ENCODE measurements at places on chromosomes 3 and 15.
A peak's percentile ranks its signal among the peaks of the same experiment; 100 is the strongest.

DNA sequence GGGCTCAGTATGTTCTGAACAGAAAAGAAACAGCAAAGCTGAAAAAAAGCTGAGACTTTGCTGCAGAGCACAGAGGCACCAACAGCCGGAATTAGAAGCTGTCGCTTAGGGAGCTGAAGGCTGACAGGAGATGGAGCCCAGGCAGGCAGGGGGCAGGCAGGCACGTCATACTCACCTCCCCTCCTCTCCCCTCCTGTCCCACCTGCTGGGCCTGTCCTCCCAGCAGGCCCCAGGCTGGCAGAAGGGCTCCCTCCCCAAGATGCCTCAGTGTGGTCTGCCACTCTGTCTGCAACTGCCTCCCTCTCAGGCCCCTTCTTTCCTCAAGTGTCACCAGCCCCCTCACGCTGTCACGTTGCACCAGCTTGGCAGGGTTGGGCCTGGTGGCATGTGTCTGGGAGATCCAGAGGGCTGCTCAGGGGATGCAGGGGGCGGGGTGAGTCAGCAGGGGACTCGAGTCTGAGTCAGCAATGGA lies 3.2 kb upstream of the ANKRD63 start:
- DNase-seq = no peak

DNA sequence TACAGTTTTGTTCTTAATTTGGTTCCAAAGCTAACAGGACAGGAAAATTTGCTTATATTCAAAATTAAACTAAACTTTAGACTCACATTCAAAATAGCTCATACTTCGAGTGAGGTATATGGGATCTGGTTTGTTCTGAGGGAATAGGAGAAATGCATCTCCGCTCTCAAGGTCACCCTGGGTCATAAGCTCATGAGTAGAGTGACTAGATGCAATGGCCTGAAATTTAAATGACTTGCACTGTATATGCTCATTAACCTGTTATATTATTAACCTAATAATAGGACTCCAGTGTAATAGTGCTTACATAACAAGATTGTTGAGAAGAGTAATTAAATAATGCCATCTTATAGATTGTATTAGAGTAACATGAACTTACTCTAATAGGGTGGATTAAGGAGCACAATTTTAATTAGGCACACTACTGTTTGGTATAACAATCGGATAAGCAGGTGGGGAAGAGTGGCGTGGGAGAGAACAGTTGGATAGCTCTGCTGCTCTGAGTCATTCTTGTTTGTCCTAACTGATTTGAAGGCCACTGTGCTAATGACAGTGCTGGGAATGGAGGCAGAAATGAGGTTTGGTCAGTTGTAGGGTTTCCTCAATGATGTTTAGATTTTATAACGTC lies 5.2 kb downstream of the NKTR start:
- DNase-seq = peak; percentile 50

GRCh38 chr15:37246065-37246464 lies 145.7 kb upstream of the MEIS2 start:
- no peak for DNase-seq

- no peak for DNase-seq
These were observed 774.3 kb downstream of the TUSC7 start for GRCh38 chr3:117483839-117484238.

DNA sequence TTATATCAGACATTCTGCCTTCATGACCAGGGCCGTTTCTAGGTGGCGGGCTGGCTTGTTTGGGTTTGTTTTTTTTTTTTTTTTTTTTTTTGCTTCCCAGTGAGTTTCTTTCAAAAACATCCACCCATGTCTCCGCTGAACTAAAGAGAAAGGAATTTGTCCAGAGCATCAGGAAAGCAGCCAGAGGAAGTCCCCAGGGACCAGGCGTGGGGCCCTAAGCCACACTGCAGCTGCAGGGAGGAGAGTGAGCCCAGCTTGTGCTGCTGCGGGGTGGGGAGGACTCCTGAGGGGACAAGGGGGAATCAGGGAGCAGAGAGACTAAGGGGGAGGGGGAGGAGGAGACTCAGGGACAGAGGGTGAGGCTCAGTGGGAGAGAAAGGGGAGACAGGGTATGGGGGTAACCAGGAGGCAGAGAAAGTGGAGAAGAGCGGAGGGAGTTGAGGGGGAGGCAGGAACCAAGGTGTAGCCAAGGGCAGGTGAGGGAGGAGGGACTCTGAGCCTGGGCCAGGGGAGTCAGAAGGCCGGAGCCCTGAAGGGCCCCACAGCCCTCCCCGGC lies 49.5 kb downstream of the CYP11A1 start:
- no peak for DNase-seq

DNA sequence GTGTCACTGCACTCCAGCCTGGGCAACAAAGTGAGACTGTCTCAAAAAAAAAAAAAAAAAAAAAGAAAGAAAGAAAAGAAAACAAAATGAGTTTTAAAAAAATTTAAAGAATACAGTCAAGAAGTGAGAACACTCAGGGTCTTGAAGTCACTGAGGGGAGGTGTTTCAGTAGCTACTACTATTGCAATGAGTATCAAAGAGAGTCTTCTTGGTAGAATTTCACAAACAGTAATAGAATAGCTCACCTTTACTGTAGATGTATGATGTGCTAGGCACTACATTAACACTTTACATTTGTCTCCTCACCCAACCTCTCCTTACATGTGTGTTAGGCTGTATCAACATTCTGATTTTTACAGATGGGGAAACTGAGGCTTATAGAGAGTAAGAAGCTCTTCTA lies 43.9 kb downstream of the EOMES start:
- no peak for DNase-seq

- DNase-seq = peak; percentile 74
These were observed 181.6 kb downstream of the ABHD5 start for GRCh38 chr3:43872301-43872700.

DNA sequence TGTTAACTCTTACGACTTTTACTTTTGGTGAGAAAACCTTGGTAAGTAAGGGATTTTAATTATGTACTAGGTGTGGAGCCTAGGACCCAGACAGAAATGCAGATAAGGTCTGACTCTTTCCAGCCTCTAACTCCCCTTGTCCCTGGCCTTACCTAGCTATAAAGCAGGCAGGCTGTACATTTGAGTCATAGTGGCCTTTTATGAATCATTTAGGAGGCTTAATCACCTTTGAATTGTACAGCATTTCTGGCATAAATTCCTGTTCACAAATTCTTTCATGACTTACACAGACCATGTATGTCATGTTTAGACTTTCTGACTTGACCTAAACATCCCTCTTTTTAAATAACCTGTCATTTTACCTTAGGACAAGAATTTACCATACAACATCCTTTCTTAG lies 47.4 kb downstream of the CHCHD4 start:
- DNase-seq = peak; percentile 18

DNA sequence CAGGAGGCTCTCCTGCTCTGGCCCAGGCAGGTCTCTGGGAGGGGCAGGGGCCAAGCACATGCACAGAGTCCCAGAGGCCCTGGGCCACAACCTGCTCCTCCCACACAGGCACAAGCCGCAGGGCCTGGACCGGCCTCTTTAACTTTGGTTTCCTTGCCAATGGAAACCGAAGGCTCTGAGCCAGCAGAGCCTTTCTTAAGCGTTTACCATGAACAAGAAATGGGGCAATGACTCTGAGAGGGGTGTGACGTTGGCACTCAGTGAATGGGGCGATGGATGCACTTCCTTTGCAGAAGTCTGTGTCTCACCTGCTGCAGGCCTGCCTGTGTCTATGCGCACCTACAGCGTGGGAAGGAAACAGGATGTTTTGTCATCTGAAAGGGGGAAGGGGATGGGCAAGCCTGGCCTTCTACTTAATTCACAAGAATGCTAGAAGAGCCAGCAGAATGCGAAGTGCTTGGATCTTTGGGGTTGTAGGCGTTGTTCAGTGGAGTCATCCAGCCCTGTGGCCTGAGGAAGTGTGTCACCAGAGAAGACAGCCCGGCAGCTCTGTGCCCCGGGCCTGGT lies 41.8 kb downstream of the IFT122 start:
- DNase-seq = no peak

GRCh38 chr15:95653361-95653805 lies 677.1 kb upstream of the NR2F2 start:
- no peak for DNase-seq

- DNase-seq = no peak
These were observed 573.8 kb upstream of the NAALADL2 start for GRCh38 chr3:174285242-174285864.

GRCh38 chr15:52370010-52370409 lies 74.4 kb upstream of the MYO5C start:
- DNase-seq = no peak

DNA sequence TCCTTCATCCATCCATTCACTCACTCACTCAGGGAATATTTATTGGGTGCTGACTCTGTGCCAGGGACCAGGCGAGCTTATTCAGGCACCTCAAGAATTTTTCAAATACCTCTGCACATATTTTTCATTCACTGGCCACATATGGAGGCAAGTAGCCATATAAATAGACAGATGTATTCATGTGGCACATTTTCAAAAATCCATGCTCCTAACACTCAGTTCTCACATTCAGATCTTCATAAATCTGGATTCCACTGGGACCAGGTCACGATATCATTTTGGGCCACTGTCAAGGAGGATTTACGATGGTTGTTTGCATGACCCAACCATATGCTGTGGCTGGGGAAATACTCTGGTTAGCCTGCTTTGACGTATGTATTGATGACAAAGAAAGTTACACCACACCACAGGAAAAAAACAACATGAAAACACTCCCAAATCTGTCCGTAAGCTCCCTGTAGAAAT lies 241.8 kb upstream of the LRTM1 start:
- peak; percentile 71 for DNase-seq

GRCh38 chr3:55569033-55569599 lies 82.0 kb upstream of the WNT5A start:
- DNase-seq = no peak

- DNase-seq = no peak
These were observed 53.9 kb downstream of the ROPN1B start for GRCh38 chr3:126022741-126023359.

- peak; percentile 48 for DNase-seq
These were observed 874 bp downstream of the INO80 start for GRCh38 chr15:41115161-41115651.

DNA sequence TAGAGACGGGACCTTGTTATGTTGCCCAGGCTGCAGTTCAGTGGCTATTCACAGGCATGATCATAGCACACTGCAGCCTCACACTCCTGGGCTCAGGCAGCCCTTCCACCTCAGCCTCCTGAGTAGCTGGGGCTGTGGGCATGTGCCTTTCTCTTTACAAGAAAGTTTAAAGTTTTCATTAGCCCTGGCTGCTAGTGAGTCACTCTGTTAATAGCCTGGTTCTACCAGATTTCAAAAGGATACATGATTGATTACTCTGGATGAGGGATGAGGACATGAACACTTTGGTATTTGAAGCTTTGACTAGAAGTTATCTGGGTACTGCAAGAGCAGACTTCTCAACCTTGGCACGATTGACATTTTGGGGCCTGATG lies 95.1 kb downstream of the DHX36 start:
- DNase-seq = peak; percentile 22

GRCh38 chr15:36769098-36769497 lies 189.7 kb downstream of the CDIN1 start:
- no peak for DNase-seq

GRCh38 chr3:127618891-127619290 lies 10.1 kb upstream of the PODXL2 start:
- DNase-seq = no peak

GRCh38 chr15:90231028-90232017 lies 2.4 kb downstream of the CIB1 start:
- DNase-seq = peak; percentile 29

- DNase-seq = no peak
These were observed 139.6 kb downstream of the TMCO5A start for GRCh38 chr15:38074029-38074428.

GRCh38 chr15:62566248-62566647 lies 401.2 kb upstream of the C2CD4B start:
- no peak for DNase-seq

DNA sequence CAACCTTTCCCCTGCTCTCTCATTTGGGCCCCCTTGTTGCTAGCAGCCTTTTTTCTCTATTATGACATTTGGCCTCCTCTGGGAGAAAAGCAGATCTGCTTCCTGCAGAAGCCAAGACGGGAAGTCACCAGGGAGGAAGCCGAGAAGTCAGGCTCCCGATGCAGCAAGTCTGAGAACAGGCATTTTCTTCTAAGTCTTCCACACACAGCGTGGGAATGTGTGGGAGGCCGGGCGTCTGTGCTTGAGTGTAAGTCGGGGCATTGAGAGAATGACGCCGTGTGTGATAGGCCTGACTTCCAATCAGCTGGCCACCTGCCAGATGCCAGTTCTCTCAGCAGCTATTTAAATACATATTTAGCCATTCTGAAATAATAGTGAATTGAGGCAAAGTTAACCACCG lies 75.8 kb upstream of the FAM98B start:
- no peak for DNase-seq

- no peak for DNase-seq
These were observed 891 bp upstream of the TOP2B start for GRCh38 chr3:25665315-25666280.

DNA sequence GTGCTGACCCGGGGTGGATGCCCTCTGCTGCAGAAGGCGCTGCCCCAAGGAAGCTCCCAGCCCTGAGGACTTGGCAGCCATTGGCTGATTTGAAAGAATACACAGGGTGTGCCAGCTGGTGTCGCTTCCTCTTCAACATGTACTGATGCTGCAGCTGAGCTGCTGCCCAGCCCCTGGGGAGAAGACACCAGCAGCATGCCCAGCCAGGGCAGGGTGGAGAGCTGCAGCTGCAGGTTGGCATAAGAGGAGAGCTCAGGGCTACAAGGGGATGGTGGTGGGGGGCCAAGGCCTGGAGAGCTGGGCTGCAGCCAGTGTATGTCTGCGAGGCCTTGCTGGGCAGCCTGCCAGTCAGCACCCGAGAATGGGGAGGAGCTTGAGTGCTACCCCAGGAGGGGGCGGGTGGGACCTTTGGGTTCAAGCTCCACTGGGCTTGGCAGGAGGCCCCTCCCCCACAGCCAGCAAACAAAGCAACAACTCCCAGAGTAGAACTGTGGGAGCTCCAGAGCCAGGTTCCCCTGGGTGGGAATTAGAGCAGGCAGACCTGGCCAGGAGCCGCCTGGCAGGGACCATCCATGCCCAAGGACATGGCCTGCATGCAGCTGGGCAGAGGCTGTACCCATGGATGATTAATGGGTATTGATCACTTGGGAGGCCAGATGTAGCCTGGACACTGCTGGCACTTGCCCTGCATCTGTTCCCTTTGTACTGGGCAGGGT lies 9.2 kb upstream of the SEMA4B start:
- peak; percentile 89 for DNase-seq

DNA sequence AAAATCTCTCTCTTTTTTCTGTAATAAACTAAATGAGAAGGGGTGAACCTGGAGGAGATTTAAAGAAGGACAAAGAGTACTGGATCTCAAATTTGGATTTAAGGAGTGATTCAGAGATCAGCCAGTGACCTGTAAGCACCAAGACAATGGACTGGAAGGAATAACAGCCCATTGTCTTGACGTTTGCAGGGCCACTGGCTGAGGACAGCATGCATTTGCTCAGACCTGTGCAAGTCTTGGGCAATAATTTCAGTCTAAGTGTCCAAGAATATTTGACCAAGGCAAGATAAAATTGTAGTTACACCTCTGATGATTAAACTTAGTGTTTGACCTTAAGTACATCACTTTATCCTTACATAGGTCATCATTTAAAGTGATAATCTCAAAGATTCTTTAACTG lies 55.8 kb upstream of the OSTN start:
- peak; percentile 37 for DNase-seq

GRCh38 chr3:120753810-120754209 lies 11.3 kb downstream of the GTF2E1 start:
- DNase-seq = no peak

GRCh38 chr15:90119367-90119766 lies 17.1 kb upstream of the IDH2 start:
- no peak for DNase-seq

GRCh38 chr3:1506090-1506489 lies 413.3 kb downstream of the CNTN6 start:
- DNase-seq = no peak
